ENCODE measurements at places on chromosomes 3 and 15.

DNA sequence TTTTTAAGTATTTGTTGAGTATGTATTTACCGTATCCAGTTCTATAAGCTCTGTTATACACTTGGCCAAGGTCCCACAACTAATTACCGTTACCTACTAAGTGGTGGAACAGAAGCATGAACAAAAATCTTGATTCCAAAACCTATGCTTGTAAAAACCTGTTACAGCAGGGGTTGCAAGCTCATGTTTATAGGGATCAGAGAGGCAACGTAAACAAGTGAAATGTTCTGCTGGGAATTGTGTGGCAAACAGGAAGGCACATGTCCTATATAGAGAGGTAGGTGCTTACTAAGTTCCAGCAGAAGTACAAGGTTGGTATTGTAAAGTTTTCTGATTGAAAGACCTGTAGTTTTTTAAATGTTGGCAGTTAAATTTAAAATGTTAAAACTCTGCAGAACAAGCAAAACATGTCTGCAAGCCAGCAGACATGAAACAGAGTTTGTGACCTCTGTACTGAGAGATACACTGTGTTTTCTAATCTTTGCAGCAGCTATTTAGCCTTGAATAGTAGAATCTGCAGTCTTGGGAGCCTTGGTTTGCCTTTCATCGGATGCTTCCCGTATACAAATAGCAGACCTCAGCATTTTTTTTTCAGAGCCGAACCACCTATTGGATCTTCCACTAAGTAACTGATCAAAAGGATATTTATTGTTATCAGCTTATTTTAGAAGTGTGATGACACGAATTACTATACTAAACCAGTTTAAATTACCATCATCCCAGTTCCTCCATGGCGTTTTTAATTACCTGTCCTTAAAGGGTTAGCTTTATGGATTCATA is 11.4 kb downstream of the IREB2 start:
- DNase-seq = no peak

DNA sequence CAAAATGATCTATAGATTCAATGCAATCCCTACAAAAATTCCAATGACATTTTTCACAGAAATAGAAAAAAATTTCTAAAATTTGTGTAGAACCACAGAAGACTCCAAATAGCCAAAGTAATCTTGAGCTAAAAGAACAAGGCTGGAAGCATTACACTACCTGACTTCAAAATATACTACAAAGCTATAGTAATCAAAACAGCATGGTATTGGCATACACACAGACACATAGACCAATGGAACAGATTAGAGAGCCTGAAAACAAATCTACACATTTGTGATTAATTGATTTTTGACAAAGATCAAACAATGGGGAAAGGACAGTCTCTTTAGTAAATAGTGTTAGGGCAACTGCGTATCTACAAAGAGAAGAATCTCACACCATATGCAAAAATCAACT is 45.3 kb upstream of the RYK start:
- no peak for DNase-seq

- no peak for DNase-seq
These were observed 9.7 kb upstream of the HHATL start for GRCh38 chr3:42712344-42712648.

- no peak for DNase-seq
These were observed 50.3 kb downstream of the ZMAT3 start for GRCh38 chr3:179021119-179021903.

GRCh38 chr3:33424606-33425452 is 15.4 kb downstream of the UBP1 start:
- no peak for DNase-seq

- DNase-seq = no peak
These were observed 48.7 kb upstream of the HES1 start for GRCh38 chr3:194087280-194087679.

DNA sequence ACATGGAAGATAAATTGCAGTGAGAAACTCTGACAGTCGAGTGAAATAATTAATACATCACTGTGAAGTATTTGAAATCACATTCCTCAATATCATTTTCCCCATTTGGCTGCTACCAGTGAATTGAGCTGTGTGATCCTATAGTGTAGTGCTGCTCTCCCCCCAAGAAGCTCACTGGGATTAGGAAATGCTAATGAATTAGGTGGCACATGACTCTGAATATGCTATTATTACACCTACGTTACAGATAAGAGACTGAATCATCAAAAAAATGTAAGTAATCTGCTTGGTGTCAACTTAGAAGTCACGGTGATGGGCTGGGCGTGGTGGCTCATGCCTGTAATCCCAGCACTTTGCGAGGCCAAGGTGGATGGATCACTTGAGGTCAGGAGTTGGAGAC is 34.7 kb upstream of the SYNM start:
- no peak for DNase-seq

- DNase-seq = no peak
These were observed 420.2 kb downstream of the TBC1D5 start for GRCh38 chr3:17322106-17322793.

- no peak for DNase-seq
These were observed 51.0 kb upstream of the PLXND1 start for GRCh38 chr3:129657261-129658046.
